Endothelial cell of umbilical vein (primary cell): ENCODE measurements at places on chromosomes 2 and 18. TPM values are rescaled to one million over a fixed set of nuclear protein-coding genes. Genes with fewer than 3 reads are reported as not detected.

WDR75 gene
- total RNA-seq: 41.7 and 44.8 TPM in 2 replicates

TMBIM1 gene
- total RNA-seq: 141 and 159 TPM in 2 replicates

NCKAP5 gene
- 3.0 and 3.3 TPM in 2 replicates for total RNA-seq

POTEI gene
- 0.13 and 0.16 TPM in 2 replicates for total RNA-seq

ANKRD62 gene
- not detected in 2 replicates for total RNA-seq
